ENCODE measurements at places on chromosomes 7 and 10.

GRCh38 chr7:92811158-92811557, 25.2 kb downstream of the CDK6 start:
- no peak for DNase-seq

DNA sequence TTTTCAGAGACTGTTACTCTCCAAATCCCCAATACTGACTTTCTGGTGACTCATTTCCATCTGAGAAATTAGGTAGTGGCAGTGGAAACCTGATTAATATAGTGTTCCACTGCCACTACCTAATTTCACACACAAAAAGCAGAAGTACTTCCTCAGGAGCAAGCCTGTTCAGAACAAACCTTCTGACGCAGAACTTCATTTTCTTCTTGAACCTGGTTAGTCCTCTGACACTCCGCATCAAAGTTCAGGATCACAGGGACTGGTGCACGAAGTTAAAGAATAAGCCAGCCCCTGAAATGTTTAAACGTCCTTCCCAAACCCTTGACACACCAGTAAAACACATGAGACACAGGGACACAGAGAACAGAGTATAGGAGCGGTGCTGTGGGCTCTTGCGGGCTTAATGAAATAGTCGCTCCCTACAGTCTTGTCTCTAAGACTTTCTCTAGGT, 4.4 kb downstream of the WDR91 start:
- no peak for DNase-seq

- no peak for DNase-seq
These were observed 210.6 kb downstream of the ZNF365 start for GRCh38 chr10:62584731-62585130.

GRCh38 chr7:129163875-129164544, 19.5 kb downstream of the TSPAN33 start:
- peak; percentile 56 for DNase-seq

- no peak for DNase-seq
These were observed 38.7 kb downstream of the CALML3 start for GRCh38 chr10:5563321-5563961.

DNA sequence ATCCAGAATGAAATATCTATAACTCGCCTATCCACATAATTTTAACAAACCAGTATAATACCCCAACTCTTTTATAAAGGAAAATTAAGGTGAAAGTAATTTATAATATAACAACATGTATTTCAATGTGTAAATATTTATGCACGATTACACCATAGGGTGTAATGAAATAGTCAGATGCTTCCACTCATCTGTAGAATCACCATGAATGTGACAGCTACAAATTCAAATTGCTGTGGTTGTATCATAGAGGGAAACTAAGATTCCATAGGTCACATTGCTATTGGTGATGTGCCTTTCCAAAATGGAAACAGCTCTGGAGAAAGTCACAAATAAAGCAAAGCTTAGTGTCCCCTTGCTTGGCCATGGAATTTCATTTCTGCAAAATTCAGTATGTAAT, 95.7 kb downstream of the CPED1 start:
- DNase-seq, result no peak

DNA sequence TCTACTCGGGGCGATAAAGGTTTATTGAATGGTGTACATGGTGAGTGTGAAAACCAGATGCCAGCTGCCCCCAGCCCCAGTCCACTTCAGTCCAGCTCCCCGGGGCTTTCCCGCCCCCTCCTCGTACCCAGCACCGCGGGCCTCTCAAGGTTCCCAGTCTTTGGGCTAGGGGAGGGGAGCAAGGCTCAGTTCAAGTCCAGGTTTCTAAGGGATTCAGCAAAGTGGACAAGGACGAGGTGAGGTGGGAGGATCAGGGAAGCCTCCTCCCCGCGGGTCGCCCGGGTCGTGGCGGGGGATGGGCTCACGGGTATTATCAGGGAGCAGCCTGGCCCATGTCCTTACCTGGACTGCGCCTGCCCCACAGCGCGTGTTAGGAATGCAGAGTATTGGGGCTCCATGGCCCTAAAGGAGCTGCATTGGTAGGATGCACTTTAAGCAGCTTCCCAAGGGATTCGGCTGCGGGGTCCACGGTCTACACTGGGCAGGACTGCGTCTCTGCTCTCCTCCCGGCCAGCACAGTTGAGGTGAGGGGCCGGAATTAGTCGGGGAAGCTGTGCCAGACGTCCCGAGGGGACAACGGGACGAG, 541 bp upstream of the PFKFB3 start:
- DNase-seq, result no peak

DNA sequence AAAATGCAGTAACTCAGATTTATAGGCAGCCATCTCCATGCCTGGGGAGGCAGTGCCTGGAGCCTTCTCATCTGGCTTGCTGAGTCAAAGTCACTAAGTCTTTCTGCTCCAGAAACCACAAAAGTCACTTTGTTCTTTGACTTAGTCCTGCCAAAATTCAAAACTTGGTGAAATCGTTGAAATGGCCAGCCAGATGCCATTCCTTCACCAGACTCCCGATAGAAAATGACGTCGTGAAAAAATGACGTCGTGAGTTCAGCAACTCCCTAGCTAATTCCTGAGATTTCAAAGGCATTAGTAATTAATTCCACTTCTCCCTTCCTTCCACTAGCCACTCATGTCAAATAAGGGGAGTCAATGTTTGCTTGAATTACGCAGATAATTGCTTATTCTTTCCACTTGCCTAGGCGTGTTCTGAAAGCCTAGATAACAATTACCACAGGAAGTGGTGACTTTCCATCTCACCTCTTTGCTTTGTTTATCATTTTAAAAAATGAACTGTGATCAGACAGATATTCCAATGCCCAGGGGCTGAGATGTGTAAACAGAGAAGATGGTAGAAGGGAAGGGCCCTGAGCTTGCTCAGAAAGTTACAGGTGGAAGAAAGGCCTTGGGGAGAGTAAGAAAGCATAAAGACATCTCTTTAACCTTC, 48.5 kb upstream of the OSBPL3 start:
- peak; percentile 40 for DNase-seq

- no peak for DNase-seq
These were observed 69.9 kb upstream of the FOXK1 start for GRCh38 chr7:4612237-4612636.

Measured in kidney capillary endothelial cell (primary cell).